ENCODE measurements at places on chromosomes 5 and 9.

DNA sequence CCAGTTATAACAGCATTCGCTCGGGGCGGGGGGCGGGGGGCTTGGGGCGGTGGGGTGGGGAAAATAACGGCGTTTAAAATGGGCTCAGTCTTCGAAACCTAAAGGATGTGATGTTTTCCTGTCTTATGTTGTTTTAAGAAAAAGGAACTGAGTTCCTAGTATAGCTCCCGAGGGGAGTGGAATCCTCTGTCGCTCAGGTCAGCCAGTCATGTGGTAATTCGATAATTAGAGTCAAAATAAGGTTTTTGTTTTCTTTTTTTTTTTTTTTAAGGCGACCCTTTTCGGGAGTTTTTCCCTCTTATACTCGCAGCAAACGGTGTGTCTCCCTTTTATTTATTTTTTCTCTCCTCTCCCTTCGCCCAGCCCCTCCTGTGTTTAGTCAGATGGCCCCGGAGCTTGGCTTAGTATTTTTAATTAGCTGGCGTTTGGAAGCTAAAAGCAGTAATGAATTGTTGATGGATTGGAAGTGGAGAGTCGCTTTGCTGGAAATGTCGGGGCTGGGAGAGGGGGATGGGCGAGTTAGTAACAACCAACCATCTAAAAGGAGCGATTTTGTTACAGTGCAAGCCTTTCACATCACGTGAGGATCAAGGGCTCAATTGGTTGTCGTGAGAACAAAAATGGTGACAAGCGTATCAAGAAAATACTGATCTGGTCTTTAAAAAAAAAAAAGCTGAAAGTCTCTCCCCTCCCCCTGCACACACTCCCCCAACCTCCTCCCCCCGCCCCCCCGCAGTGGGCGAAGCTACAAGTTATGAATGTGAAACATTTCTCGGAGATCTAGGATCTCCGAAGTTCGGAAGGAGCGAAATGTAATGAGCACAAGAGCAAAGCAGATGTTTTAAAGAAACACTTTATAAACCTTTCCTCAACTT lies 714 bp upstream of the ZNF608 start:
- peak; percentile 22 for DNase-seq

DNA sequence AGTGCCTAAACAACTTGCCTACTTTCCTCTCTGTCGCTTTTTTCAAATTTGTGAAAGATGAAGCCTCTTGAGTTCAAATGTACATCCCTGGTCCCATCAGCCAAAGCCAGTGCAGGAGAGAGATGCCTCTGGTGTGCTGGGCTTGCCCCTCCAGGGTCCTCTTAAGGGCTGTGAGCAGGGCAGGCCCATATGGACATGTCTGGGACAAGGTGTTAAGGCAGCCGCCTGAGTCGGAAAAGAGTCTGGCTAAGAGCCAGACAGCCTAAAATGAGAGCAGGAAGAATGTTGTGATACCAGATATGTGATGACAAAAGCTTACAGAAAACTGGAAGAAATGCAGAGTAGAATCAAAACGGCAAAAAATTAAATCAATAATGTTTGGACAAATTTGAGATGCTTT lies 72.5 kb downstream of the APTX start:
- DNase-seq: no peak

DNA sequence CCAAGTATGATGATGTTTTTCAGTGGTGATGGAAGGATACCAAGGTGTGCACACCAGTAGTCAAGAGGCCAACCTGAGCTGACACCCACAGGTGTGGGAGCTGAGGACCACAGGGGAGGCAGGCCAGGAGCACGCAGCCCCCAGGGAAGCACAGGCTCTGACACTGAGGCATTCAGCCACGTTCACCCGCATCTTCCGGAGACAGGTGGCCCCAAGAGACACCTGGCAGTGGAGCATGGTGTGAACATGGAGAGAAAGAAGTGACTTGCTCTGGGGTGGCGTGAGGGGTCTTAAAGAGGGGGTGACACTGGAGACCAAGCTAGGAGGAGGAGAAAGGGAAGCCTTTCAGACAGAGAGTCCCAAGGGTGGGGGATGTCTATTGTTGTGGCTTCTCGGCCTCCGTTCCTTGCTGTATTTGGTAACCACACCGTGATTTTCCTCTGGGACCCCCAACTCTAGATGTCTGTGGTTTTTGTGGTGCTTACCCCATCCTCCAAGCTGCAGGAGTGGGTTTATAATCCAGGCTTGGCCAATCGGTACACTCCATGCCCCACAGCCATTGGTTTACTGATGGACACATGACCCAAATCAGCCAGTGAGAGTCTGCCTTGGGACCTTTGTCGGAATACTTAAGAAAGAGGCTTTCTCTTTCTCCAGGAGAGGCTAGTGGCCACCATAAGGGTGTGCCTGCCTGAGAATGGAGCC lies 84.6 kb downstream of the HRH2 start:
- no peak for DNase-seq

DNA sequence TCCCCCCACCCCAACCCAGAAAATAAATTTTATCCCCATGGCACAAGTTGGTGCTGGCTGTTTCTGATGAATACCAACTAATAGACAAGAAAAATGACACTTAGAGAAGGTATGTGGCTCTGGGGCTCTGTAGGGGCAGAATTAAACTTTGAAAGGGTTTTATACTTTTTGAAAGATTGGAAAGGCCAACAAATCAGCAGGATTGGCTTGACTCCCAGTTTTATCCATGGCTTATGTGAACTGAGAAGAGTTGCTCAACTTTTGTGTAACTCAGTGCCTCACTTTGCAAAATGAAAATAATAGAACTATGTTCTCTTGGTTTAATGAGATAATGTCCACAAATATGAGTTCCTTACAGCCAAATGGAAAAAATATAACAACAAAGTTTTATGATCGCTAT lies 288.9 kb upstream of the KIF2A start:
- no peak for DNase-seq

- DNase-seq: no peak
These were observed 41.0 kb upstream of the MTAP start for GRCh38 chr9:21761309-21761901.

DNA sequence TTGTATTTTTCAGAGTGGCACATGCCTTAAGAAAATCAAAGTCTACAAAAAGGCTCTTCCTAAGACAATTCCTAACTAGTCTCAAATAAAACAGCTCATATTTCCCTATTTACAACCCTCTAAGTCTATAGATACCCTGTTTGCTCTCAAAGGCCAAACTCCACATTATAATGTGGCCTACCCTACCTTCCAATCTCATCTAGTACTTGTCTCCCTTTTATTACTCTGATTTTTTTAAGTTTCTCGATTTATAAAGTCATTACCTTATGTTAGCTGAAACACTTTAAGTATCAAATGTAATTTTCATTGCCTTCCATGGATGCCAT lies 19.4 kb downstream of the KIAA1191 start:
- DNase-seq: no peak

GRCh38 chr5:54738118-54738972 lies 220.8 kb downstream of the SNX18 start:
- DNase-seq: peak; percentile 62

GRCh38 chr9:33081128-33081851 lies 4.8 kb upstream of the SMU1 start:
- peak; percentile 81 for DNase-seq

- DNase-seq: no peak
These were observed 17.5 kb downstream of the OSTF1 start for GRCh38 chr9:75105841-75106240.

DNA sequence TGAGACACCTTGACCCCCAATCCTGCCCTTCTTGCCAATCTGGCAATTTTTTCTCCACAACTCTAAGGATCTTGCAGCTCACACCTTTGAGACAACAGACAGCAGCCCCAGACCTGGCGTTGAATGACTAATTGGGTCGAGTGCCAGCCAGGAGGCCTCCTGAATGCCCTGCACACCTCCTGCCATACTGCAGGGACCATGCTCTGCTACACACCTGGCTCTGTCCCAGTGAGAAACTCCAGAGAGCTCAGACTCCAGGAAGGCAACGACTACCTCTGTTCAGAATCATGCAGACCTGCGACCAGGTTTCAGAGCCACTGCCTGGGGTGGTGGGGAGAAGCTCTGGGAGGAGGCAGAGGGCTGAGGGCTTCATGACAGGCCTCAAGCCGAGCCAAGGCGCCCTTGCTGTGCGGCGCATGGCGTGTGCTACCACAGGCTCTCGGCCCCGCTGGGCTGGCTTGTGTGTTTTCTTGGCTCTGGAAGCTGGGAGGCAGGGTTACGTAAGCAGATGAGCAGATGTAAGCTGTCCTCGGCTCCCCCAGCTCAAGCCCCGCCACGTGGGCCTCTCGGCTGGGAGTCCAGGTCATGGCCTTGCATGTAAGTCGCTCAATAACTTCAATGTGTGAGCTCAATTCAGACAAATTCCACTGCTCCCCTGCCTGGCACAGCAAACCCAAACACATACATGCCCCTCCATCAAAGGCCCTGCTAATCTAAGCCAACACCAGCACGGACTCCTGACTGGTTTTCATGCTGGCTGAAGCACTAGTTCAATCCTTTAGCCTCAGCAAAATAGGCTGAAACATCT lies 27.5 kb downstream of the B4GALT1 start:
- peak; percentile 87 for DNase-seq

DNA sequence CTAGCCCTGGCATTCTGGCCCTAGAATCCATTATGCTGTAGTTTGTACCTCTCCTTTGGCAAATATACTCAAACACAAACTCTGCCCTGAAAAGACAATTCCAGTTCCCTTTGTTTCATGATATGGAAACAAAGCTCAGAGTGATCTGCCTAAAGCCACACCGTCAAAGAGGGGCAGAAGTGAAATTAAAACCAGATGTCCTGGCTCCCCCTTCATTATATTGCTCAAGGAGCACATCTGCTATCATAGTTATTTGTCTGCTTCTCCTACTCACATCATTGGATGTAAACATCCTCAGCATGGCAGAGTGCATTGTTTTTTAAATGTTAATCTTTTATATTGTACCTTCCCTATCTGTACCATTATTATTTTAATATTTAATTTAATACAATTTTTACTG lies 266.7 kb upstream of the SMARCA2 start:
- no peak for DNase-seq

DNA sequence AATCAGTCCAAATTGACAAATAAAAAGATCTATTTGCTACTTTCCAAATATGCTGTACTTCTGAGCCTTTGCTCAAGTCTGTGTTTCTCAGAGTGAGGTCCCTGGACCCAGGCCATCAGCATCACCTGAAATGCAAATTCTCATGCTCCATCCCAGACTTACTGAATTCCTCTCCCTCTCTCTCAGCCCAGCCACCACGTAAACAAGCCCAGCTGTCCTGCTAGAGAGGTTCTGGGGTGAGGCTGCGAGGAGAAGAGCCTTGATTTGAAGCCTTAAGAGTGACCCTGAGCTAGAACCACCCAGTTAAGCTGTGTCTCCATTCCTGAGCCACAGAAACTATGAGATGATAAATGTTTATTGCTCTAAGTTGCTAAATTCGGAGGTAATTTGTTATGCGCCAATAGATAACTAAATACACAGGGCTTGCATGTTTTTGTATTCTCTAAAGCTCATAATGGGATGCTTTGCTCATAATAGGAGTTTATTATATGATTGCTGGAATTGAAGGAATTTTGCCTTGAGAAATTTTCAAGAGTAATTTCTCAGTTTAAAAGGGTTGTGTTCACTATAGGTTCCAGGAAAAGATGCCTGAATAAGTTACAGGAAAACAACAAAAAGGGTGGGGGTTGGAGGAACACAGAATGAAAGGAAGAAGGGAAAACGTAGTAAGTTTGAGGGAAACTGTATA lies 98.9 kb upstream of the SPATA31D4 start:
- DNase-seq: no peak

DNA sequence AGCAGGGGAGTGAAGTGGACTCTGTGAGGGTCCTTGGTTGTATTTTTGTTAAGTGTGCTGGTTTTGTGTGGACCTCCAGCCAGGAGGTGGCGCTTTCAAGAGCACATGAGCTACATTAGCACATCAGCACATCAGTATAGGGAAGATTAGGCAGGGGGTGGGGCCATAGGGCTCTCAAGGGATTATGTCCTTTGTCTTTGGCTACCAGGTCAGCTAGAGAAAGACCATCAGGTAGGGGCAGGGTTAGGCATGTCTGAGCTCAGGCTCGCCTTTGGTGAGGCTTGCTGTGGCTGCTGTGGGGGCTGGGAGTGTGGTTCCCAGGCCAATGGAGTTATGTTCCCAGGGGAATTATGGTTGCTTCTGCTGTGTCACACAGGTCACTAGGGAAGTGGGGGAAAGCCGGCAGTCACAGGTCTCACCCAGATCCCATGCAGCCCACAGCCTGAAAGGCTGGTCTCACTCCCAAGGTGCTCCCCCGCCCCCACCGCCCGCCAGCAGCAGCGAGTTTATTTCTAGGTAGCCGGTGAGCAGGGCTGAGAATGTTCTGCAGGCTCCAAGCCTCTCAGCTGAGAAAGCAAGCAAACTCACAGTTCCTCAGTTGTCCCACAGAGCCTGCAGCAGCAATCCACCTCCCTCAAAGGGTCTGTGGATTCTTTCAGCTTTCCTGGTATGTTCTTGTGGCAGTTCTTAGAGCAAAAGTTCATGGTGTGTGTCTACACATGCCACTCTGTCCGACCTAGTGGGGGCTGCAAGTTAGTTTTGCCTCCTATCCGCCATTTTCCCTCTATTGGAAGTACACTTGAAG lies 13.7 kb downstream of the OR1J1 start:
- no peak for DNase-seq

GRCh38 chr5:138096997-138097828 lies 13.4 kb downstream of the WNT8A start:
- no peak for DNase-seq

DNA sequence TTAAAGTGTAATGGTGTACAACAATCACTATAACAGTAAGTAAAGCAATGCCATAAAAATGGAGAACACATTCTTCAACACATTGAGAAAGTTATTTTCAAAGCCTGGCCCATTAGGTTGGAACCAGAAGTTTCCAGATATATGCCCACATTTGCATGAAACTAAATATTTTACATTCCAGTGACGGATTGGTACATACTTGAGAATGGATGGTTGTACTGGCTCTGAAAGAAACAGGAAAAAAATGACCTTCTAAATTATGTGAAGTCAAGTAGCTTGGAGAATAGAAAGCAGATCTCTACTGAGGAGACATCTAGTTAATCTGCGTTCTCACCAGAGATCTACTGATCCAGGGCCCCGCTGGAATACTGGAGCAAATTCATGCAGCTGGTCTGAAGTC lies 1037.0 kb downstream of the NR2F1-AS1 start:
- peak; percentile 15 for DNase-seq

DNA sequence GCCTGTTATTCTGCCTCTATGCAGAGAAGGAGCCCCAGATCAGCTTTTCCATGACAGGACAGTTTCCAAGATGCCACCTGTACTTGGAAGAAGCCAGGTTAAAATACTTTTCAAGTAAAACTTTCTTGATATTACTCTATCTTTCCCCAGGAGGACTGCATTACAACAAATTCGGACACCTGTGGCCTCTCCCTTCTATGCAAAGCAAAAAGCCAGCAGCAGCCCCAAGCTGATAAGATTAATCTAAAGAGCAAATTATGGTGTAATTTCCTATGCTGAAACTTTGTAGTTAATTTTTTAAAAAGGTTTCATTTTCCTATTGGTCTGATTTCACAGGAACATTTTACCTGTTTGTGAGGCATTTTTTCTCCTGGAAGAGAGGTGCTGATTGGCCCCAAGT lies 301 bp upstream of the IL4 start:
- DNase-seq: no peak

DNA sequence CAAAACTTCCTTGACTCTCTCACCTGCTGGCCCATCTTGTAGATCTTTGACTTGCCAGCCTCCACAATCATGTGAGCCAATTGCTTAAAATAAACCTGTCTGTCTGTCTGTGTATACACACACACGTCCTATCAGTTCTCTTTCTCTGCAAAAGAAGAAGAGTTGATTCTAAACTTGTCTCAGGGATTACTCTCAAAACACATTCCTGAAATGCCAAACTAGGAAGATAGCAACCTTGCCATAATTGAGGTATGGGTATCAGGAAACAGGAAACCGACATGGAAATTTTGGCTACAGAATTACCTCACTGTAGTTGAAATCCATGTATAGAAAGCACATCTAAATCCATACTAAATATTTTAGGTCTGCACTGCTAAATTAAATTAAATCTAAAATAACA lies 483.4 kb downstream of the PLK2 start:
- no peak for DNase-seq

Measured in AG20443 (cell line).